Calu3 (cell line): ENCODE measurements at places on chromosomes 4 and X. TPM values are rescaled to one million over a fixed set of nuclear protein-coding genes. Genes with fewer than 3 reads are reported as not detected.

DNA sequence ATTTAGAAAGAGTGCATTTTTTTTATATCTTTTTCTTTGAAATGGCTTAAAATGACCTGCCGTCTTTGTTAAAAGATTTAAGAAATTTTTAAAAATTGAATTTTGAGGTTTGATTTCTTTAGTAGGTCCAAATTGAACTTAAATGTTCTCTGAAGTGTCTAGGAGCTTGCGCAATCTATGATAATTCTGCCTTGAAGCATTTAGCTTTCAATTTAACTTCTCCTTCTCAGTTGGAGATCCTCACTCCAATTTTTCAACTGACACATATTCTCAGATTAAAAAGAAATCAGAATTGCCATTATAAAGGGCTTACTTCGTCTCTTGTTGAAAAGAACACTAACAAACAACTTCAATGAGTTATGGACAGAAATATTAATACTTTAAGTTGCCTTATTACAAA lies 273.5 kb downstream of the TMA16 start:
- no peak for DNase-seq

The TCEAL2 gene
- not detected in 2 replicates for total RNA-seq

The IL1RAPL1 gene
- 0.12 TPM in 1 of 2 replicates, not detected in the other for total RNA-seq

DNA sequence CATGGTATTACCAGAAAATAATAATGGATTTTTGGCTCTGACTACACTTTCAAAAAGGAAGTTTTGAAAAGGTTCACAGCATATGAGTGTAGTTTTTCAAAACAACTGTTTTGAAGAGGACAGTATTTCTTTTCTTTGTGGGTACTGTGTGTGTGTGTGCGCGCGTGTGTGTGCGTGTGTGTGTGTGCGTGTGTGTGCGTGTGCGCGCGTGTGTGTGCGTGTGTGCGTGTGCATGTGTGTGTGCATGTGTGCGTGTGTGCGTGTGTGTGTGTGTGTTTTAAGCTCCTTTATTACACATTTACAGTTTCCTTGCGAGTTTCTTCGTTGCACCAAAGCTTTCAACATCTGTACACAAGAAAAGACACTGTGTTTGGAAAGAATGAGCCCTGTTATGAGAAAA lies 755.4 kb downstream of the SH3BGRL start:
- no peak for DNase-seq

- no peak for DNase-seq
Measured at GRCh38 chrX:26376037-26376708, 160.2 kb downstream of the MAGEB5 start.

DNA sequence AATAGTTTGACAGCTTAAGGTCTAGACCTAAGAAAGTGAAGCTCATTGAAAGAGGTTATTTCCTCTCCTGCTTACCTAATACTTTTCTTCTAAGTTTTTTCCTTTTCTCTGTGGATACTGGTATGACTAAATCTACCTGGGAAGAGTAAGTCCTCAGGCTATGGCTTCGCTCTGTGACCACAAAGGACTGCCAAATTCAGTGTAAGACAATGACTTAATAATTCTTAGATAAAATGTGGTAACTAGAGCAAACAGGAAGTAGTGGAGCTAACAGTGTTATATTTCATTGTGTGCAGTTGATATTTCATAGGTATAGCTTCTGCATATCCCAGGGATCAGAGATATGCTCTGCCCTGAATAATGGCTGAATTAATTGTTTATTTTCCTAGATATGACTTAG lies 418.9 kb downstream of the CCSER1 start:
- peak; percentile 4 for DNase-seq

The APLN gene
- 0.35 TPM in 1 of 2 replicates, not detected in the other for total RNA-seq

DNA sequence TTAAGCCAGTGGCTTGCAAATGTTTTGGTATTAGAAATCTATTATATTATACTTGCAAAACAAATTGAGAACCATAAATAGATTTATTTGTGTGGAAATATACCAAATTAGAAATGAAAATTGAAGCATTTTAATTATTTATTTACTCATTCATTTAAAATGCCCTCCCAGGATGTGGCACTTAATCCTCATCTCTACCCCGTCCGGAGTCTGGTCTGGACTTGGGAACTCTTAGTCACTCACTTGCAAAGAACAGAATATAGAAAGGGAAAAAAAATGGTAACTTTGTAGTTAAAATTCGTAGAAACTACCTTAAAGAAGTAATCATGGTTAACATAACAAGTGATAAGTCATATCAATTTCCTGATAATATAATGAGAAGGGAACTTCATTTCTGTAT lies 775.9 kb upstream of the INTU start:
- DNase-seq: no peak

- DNase-seq: peak; percentile 43
Measured at GRCh38 chr4:6689506-6689960, 4.1 kb upstream of the S100P start.

DNA sequence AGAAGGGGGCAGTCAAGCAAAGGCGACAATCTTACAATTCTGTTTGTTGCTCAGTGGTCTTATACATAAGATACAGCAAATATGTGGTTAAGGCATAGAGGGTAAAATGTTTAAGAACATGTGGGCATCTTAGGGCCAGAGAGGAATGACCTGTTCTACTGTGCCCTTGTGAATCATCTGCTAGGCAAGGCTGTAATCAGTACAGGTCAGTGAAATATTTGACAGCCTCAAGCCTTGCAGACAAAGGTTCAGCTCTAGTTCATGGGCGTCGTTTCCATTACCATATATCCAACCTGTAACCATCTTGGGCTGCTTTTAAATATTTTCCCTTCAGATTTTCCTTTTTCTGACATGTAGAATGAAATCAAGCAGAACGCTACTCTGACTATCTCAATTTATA lies 37.3 kb downstream of the AGA start:
- no peak for DNase-seq

GRCh38 chr4:56937262-56937661 lies 29.6 kb downstream of the REST start:
- no peak for DNase-seq

DNA sequence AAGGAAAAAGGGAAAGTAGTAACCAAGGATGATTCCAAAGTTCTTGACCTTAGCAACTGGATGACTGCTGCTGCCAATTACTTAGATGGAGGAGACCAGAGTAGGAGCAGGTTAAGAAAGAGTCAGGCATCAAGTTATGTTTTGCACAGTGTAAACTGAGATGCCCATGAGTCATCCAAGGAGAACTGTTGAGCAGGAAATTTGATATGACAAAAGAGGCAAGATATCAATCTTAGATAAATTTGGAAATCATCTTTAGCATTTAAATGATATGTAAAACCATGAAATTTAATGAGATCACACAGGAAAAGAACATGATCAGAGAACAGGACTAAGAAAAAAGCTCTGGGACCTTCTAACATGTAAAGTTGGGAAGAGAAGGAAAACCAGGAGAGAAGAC lies 361.3 kb downstream of the OPHN1 start:
- no peak for DNase-seq

DNA sequence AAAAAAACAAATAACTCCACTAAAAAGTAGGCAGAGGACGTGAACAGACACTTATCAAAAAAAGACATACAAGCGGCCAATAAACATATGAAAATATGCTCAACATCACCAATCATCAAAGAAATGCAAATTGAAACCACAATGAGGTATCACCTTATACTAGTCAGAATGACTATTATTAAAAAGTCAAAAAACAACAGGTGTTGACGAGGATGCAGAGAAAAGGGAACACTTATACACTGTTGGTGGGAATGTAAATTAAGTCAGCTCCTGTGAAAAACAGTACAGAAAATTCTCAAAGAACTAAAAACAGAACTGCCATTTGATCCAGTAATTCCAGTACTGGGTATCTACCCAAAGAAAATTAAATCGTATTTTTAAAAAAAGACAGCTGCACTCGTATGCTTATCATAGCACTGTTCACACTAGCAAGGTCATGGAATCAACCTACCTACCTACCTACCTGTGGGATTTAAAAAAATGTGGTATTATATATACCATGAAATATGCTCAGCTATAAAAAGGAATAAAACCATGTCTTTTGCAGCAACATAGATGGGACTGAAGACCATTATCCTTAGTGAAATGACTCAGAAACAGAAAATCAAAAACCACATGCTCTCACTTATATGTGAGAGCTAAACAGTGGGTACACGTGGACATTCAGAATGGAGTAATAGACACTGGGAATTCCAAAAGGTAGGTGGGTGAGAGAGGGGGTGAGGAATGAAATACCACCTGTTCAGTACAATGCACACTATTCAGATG lies 24.8 kb upstream of the PTPN13 start:
- no peak for DNase-seq

The PPP1R2C gene
- not detected in 2 replicates for total RNA-seq

- no peak for DNase-seq
Measured at GRCh38 chr4:15332377-15332776, 95.5 kb upstream of the C1QTNF7 start.

DNA sequence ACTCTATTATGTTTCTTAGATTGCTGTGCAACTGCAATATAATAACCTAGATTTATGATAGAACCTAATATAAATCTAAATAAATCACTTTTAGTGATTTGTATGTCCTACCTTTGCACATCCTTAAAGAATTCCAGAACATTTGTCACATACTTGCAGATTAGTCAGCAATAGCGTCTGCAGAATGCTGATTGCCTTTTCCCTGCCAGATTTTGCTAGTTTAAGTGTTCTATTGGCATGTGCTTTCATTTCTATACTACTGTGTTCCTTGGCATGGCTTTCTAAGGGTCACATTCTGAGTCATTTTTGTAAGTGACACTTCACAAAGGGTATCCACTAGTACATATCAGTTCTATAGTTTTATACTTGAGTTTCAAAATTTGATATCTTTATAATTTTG lies 303.1 kb upstream of the GIMD1 start:
- DNase-seq: no peak

GRCh38 chr4:77089866-77090265 lies 14.1 kb upstream of the CCNI start:
- DNase-seq: no peak
